ELR (cell line): ENCODE measurements at places on chromosomes 5 and 9.

GRCh38 chr5:103587185-103587748 is 24.7 kb upstream of the NUDT12 start:
- DNase-seq: peak; percentile 49

DNA sequence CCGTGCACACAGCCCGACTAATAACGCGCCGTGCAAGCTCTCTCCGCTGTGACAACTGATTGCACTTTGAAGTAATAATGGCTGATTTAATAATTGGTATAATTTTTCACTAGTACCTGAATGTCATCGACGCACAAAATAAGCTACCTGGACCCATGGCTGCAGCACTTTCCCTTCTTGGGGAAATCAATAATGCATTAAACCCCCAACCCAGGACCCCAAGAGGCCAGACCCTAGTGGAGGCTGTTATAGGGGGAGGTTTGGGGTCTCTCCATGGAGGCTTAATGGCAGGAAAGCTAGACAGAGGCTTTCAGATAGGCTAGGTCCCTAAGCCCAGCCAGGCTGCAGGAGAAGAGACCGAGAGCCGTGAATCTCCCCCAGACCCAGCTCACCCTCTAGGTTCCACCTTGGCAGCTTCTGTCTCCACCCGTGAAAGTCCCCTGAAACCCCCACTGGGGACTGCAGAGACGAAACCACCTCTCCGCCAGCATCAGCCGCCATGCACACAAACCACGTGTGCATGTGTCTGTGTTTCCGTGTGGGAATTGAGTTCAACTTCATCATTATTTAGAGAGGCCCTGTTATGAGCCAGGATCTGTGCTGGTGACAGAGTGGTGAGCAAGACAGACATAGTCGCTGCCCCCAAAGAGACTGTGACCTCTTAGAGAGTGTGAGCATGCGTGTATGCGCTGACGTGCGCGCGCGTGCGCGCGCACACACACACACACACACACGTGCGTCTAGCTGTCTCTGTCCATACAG is 168.6 kb upstream of the MVB12B start:
- no peak for DNase-seq

- DNase-seq: no peak
Measured at GRCh38 chr9:83406921-83407320, 131.3 kb downstream of the FRMD3 start.

- no peak for DNase-seq
Measured at GRCh38 chr5:32453916-32454315, 9.4 kb upstream of the ZFR start.

GRCh38 chr9:137323531-137324331 is 21.7 kb upstream of the NRARP start:
- DNase-seq: no peak

DNA sequence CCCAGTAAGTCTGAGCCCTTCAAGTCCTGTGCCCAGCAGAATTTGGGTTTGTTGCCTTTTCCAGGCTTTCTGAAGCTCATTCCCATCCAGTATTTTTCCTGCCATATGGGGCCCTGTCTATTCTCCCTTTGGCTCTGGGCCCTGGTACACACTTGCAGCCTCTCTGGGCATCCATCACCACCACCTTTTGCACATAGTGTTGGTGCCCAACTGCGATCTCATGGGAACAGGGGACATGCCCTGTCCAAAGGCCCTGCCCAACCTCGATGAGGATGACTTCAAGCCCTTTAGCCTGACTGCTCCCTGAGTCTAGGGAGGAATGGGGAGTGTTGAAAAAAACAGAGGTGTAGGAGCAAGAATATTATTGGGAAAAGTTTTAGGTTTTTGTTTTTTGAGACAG is 11.5 kb downstream of the RGS3 start:
- DNase-seq: no peak

DNA sequence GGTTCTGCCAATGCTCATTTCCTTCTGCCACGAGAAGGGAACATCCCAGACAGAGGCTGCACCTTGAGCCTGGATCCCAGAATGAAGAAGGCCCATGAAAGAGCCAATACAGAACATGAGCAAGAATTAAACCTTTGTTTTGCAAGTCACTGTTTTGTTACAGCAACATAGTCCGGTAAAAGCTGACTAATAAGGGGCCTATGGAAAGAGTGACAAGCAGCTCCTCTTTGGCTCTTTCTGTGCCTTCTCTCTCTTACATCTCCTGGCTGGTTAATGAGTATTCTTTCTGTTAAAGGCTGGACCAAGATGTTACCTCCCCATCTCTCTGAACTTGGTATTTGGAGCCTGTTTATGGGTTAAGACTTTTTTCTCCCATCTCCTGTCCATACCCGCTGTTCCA is 10.8 kb downstream of the GFRA3 start:
- no peak for DNase-seq

- DNase-seq: no peak
Measured at GRCh38 chr9:83196946-83197345, 134.0 kb upstream of the RASEF start.

DNA sequence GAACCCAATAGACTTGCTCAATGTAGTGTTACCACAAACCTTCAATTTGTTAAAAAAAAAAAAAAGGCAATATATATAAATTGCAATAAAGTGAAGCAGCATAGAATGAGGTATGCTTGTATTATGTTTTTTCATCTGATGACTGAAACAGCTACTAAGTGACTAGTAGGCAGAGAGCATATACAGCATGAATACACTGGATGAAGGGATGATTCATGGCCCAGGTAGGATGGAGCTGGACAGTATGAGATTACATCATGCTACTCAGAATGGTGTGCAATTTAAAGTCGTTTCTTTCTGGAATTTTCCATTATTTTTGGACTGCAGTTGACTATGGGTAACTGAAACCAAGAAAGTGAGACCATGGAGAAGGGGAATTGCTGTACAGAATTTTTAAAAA is 161.2 kb downstream of the GNA14 start:
- DNase-seq: peak; percentile 28
